ENCODE measurements at places on chromosomes 2 and 18.

GRCh38 chr2:65661980-65662653 lies 229.7 kb upstream of the SPRED2 start:
- no peak for DNase-seq

DNA sequence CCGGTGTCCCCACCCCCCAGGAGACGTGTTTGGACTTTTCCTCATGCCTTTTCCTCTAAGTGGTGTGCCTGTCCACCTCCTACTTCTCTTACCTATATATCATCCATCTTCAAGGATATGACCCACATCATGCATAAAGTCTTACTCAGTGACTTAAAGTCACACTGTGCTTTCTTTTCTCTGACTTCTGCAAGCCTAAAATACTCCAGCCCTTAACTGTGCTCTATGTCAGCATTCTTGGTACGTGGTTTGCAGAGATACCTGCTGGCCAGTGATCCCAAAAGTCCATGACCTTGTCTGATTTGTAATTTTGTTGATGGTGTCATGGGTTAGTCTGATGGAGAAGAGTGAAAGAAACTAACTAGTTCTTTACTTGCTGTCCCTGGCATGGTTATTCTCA lies 393.6 kb upstream of the NRP2 start:
- DNase-seq, result peak; percentile 23

DNA sequence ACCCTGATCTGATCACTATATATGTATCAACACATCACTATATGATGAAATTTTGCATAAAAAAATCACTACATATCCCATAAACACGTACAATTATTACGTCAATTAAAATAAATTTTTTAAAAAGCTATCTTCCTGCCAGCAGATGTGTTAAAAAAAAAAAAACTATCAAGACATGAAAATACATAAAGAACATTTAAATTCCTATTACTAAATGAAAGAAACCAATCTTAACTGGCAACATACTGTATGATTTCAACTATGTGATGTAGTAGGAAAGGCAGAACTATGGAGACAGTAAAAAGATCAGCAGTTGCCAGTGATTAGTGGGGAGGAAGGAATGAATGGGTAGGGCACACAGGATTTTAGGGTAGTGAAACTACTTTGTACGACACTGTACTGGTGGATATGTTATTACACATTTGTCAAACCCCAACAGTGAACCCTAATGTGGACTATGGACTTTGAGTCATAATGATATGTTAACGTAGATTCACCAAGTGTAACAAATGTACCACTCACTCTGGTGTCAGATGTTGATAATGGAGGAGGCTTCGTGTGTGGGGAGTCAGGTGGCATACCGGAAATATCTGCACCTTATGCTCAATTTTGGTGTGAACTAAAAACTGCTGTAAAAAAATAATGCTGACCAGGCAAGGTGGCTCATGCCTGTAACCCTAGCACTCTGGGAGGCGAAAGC lies 27.4 kb downstream of the USP34 start:
- peak; percentile 86 for DNase-seq

DNA sequence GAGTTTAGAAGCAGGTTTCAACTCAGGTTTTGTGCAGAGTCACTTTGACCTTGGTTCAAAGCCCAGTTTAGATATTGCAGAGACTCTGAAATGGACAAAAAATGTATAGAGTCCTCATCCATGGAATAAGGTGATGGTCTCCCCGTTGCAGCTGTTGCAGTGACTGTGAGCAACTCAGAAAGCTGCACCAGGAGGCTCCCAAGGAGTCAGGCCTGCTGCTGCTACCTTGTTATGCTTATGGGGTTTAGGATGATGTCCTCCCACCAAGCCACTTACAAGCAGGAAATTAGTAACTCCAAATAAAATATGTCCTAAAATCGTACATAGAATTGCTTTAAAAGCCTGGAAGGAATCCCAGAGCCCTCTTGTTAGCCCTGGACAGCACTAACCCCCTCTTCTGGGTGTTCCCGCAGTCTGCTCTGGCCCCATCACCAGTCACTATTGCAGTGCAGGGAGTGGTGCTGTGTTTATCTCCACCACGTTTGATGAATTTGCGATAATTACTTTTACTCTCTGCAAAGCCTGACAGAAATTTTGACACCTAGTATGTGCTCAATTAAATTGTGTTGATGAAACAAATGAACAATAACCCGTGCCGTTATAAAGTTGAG lies 189.0 kb downstream of the CNTNAP5 start:
- no peak for DNase-seq

- DNase-seq, result no peak
These were observed 762 bp downstream of the HDAC4 start for GRCh38 chr2:239399921-239400595.

GRCh38 chr2:50782543-50782942 lies 249.4 kb downstream of the NRXN1 start:
- no peak for DNase-seq

DNA sequence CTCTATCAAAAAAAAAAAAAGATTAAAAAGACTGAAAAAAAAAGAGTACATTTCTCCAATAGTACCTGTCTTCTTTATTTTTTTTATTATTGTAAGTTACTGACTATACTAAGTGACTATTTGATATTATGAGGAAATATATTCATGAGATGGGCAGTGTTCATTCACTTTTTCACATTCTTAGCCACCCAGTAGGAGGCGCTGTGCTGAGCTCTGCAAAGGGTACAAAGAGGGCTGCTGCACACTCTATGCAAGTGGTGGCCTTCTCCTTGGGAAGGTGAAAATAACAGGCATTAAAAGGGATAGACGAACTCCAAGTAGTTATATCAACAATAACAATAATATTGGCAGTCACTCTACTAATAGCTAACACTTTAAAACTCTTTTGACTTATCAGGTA lies 1034.9 kb upstream of the FANCL start:
- no peak for DNase-seq

DNA sequence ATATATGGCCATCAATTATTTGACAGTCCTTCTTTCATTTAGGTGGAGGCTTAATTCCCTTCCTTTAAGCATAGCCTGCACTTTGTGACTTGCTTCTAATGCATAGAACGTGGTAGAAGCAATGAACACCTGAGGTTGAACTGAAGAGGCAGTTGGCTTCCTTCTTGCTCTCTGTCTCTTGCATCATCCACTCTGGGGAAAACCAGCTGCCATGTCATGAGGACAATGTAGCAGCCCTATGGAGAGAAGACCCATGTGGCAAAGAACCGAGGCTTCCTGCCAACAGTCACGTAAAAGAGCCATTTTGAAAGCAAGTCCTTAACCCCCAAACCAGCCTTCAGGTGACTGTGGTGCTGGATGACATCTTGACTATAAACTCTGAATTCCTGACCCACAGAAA lies 46.8 kb downstream of the ATOH8 start:
- no peak for DNase-seq

DNA sequence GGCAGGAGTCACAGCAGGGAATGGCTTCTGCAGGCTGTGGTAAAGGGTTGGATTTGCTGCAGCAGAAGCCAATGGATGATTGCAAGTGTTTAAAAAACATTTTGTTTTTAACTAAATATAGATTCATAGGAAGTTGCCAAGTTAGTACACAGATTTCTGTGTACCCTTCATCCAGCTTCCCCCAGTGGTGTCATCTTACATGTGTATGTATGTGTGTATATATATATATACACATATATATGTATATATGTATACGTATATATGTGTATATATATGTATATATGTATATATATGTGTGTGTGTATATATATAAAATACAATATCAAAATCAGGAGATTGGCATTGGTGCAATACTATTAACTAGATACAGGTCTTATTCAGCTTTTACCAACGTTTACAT lies 19.2 kb upstream of the FAM124B start:
- no peak for DNase-seq

DNA sequence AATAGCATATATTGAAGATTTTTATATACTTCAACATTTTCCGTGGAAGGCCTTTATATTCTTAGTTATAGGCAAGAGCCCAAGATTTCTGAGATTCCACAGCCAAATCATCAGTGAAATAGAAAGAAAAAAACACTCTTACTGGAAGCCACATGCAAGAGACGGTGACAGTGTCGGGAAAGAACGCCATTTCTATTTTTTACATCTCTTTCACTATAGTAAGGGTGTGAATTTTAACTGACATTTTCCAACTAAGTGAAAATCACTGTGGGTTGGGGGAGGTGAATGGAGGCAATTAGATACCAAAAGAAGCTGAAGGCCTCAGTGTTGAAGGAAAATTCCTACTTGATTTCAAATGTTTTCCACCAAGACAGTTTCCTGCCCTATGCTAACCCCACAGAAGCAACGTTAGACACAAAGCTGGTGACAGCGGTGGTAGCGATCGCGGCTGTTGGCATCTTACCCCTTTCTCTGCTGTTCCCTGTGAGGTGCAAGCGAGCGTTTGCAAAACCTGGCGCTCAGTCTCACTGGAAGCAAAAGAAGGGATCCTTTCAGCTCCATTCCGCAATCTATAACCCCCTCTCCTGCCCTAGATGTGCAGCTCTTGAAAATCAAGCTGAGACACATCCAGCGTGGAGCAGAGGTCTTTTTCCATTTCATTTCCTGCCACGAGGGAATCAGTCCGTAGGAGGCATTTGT lies 20.0 kb downstream of the ID2 start:
- DNase-seq, result no peak

DNA sequence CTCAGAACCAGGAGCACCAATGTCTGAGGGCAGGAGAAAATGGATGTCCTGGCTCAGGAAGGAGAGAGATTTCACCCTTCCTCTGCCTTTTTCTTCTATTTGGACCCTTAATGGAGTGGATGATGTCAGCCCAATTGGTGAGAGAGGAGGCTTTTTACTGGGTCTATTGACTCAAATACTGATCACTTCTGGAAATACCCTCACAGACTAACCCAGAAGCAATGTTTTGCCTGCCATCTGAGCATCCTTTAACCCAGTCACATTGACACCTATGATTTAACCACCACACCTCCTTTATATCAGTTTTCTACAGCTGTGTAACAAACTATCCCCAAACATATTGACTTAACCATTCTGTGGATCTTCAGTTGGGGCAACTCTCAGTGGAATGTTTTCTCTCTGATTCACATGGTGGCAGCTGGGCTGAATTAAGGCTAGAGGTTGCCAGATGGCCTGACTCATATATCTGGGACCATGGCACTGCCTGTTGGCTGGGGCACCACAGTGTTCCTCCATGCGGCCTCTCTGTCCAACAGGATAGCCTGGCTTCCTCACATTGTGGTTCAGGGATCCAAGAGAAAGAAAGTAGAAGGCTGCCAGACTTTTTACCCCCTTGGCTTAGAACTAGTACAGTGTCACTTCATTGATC lies 18.2 kb upstream of the MBOAT2 start:
- no peak for DNase-seq

DNA sequence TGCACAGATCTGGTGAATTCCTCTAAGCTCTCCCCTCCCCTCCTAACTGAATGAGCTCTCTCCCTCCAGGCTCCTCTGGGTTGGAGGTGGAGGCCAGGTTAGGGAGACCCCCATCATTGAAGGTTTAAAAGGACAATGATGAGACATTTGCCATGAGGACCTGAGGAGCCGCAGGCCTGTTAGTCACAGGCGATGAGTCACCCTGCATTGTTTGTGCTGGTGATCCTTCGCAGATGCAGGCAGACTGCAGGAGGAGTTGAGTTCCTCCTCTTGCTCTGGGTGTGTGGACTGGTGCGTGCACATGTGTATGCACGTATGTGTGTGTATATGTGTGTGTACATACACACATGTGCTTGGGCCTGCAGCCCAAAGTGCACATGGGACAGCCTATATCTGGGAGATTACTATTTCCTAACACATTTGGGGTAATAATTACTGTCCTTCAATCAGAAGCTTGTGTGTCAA lies 42.0 kb downstream of the MCFD2 start:
- DNase-seq, result peak; percentile 65

Measured in epithelial cell of proximal tubule (primary cell).